ENCODE measurements at places on chromosomes 12 and 14.

DNA sequence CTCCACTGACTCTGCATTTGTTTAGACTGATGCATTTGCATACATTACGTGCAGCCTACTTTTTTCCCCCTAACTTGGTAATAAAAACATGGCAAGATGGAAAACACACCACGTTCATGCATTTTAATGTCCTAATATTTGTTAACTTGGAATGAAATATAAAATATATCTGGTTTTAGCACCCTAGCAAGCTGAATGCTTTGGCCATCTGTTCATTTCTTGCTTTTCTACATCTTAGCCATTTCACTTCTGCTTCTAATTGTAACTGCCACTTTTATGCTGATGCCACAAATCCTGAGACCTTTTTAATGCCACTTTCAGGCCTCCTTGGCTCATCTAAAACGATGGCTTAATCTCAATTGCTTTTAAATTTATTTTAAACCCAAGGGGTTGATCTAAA is 177.7 kb upstream of the RASSF8 start:
- no peak for DNase-seq

- DNase-seq = no peak
Measured at GRCh38 chr14:70121521-70121920, 67.2 kb downstream of the SLC8A3 start.

DNA sequence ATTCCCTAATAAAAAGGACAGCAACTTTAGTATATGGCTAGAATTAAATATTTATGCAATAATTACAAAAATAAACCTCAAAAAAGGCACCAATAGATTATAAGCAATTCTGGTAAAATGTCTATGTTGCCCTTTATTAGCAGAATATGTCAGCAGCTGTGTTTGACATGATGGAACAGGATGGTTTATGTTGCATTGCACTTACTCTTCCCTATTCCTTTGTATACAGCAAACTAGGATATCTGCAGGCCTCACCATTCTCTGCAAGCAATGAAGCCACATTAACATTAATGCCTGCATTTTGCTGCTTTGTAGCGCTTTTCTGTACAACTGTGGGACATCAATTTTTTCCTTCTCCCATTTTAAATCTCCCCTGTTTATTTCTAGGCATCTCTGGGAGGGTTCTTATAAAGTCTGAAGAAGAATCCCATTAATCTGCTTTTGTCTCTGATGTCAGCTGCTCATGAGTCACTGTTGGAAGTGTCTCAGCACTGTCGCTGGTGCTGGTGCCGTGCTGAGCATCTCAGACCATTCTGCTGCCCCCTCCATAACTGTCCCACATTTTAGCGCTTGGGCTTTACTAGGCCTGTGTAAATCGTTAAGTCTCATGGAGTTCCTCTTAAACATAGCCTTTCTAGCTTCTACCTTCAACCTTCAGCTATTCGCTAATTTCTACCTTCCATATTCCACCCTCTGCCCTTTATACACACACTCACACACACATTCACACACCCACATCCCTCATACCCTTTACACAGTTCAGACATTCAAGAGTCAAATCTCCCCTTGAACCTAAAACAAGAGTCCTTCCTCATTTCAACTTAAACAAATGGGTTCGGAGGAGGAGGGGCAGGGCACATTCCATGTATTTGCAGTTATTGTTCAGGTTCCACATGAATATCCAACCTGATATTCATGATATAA is 64.4 kb upstream of the TRHDE start:
- DNase-seq = no peak

- DNase-seq = no peak
Measured at GRCh38 chr12:79141776-79142175, 277.2 kb downstream of the SYT1 start.

- DNase-seq = no peak
Measured at GRCh38 chr12:76820888-76821482, 57.1 kb downstream of the ZDHHC17 start.

GRCh38 chr12:23666866-23667265 is 282.6 kb downstream of the SOX5 start:
- no peak for DNase-seq

- DNase-seq = no peak
Measured at GRCh38 chr14:95360828-95361227, 41.1 kb upstream of the CLMN start.

GRCh38 chr12:69524755-69525469 is 54.7 kb downstream of the FRS2 start:
- DNase-seq = no peak

DNA sequence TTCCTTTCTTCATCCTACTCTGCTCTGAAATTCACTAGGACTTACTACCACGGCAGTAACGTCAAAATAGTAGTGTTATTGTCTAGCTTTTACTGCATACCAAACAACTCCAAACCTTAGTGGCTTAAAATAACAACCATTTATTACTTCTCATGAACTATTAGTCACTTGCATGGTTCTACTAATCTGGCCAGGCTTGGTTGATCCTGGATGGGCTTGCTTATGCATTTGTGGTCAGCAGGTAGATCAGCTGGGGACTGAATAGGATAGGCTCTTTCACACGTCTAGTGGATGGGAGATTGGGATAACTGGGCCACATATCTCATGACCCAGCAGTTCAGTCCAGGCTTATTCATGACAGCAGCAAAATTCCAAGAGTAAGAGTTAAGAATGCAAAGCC is 9.4 kb upstream of the SLC35F4 start:
- no peak for DNase-seq

DNA sequence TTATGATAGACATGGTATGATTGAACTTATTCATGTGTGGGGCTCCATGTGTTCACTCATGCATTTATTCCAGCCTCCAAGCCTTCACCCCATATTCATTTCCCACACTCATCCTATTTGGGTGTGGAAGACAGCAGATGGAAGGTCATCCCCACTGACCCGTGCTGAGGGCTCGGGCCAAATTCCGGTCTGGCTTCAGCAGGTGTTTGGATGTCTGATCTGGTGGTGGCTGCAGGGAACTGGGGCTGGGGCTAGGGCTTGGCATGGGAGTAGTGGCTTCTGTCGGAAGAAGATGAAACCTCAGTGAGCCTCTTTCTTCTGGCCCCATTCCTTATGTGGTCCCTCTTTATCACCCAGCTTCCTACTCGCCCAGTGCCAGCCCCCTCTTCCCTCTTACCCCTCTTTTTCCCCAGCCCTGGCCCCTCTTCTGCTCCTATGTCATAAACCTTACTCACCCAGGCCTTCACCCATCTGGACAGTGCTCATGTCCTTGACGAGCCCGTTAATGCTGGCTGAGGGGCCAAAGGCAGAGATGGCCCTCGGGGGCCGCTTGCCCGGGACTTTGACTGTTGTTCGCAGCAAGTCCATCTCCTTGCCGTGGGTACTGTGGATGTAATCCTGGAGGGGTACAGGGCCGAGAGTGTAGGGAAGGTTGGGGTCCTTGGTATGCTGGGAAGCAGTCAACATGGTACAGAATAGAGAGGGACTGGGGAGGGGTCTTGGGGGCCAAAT is 8.0 kb downstream of the AGAP2 start:
- DNase-seq = no peak

GRCh38 chr14:77613201-77613600 is 3.2 kb downstream of the SPTLC2 start:
- no peak for DNase-seq

GRCh38 chr12:132078190-132078589 is 65.9 kb downstream of the DDX51 start:
- no peak for DNase-seq

Data from activated CD4-positive, alpha-beta T cell treated with anti-CD3 and anti-CD28 coated beads, Interleukin-2, Interleukin-4, amounts not matched to agents 100 ng/mL and 50 ng/mL, durations not matched to agents 16 hours and 8 hours (primary cell).